Calu3 (cell line): ENCODE measurements at places on chromosomes 4 and X.

- no peak for DNase-seq
Measured at GRCh38 chrX:122135070-122135469, 1049.0 kb upstream of the GRIA3 start.

DNA sequence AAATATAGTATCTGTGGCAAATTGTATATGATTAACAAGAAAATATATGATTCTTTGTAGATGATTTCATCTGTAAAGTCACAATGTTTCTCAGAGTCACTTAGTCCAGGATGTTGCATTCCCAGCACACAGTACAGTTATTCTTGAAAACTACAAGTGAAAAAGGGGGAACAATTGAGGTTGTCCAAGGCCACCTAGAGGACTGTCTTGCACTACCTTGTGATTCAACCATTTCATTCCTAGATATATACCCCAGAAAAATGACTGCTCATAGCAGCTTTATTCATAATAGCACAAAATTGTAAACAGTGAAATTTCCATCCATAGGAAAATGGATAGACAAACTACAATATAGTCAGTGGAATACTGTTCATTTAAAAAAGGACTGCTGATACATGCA is 16.0 kb downstream of the C4orf33 start:
- no peak for DNase-seq

GRCh38 chrX:41304178-41304577 is 29.8 kb upstream of the DDX3X start:
- DNase-seq = no peak

DNA sequence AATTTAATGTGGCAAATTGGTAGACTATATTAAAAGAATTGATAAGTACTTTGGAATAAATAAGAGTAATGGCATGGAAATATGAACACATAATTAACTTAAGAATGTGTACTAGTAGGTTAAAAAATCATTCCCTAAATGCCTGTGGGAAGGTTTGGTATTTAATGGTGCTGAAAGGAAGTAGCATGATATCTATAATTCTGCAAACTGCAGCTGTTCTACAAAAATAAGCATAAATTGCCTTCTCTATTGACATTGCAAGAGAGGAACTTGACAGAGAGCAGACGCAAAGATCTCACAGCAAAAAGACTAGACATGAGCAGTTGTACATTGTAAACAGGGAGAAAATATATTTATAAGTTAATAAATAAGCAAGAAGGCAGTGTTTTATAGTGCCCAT is 752.5 kb upstream of the PCDH10 start:
- DNase-seq = no peak

DNA sequence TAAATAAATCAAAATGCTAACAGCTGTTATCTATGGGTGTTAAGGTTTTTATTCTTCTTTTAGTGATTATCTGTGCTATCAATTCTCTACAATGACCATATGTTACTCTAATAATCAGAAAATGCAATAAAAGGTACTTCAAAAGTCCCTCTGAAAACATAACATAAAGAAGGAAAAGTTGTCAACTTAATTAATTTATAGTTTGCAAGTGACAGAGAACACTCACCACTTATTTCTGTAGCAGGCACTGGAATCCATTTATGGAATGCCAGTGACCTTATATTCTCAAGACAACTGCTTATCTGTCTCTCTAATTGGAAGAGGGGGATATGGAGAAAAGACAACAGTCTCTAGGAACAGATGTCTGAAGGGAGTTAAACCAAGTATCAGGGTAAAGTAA is 25.6 kb upstream of the PLS3 start:
- no peak for DNase-seq

DNA sequence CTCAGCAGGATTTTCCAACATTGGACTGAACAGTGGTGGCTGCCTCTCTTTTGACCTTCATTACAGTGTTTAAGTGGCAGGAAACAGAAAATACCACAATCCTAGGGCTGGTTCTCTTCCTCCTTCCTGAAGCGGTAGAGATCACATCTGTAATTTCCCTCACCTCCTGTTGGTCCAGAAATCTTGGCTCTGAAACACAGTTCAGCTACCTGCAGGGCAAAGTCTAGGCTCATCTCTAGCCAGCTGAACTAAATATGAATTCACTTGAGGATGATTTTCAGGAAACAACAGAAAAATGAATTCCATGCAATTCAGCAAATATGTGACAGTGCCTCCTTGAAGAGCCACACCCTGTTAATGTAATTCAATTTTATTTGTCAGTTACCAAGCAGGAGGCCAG is 531.9 kb downstream of the INPP4B start:
- no peak for DNase-seq

- no peak for DNase-seq
Measured at GRCh38 chrX:100710816-100711215, 21.1 kb downstream of the SYTL4 start.

DNA sequence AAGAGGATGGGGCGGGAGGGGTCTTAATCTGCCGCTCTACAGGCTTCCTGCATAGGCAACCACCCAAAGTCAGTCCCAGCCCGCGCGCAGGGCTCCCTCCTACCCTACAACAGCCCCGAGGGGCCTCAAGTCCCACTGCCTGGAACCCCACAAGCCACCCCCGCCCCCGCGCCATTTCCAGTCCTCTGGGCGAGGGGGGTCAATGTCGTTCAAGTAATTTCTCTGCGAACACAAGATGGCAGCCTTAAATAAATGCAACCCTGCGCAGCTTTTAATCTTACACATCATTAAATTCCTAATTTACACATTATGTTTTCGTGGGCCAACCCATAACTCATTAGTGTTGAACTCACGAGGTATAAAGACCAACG is 92.9 kb downstream of the BCOR start:
- no peak for DNase-seq
